Activated CD4-positive, CD25-positive, alpha-beta regulatory T cell treated with anti-CD3 and anti-CD28 coated beads, Interleukin-2, amount 50 U/mL, for 72 hours (primary cell): ENCODE measurements at places on chromosomes 6 and 20.

DNA sequence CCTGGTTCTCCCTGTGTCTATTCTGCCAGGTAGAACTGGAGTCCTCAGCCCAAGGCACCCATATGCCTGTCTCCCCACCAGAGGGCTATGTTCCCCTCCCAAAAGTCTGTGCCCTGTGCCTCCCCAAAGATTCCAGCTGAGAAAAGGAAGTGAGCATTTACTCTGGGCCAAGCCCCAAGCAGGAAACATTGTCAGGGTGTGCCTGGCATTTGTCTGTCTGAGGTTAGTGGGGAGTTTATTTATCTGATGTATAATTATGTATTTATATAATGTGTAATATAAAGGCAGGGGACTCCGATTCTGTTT, 5.6 kb downstream of the GDF5 start:
- no peak for DNase-seq

- DNase-seq, result no peak
Measured at GRCh38 chr20:4113615-4114603, 98.6 kb upstream of the RNF24 start.

- no peak for DNase-seq
Measured at GRCh38 chr6:903761-904160, 210.8 kb upstream of the EXOC2 start.

DNA sequence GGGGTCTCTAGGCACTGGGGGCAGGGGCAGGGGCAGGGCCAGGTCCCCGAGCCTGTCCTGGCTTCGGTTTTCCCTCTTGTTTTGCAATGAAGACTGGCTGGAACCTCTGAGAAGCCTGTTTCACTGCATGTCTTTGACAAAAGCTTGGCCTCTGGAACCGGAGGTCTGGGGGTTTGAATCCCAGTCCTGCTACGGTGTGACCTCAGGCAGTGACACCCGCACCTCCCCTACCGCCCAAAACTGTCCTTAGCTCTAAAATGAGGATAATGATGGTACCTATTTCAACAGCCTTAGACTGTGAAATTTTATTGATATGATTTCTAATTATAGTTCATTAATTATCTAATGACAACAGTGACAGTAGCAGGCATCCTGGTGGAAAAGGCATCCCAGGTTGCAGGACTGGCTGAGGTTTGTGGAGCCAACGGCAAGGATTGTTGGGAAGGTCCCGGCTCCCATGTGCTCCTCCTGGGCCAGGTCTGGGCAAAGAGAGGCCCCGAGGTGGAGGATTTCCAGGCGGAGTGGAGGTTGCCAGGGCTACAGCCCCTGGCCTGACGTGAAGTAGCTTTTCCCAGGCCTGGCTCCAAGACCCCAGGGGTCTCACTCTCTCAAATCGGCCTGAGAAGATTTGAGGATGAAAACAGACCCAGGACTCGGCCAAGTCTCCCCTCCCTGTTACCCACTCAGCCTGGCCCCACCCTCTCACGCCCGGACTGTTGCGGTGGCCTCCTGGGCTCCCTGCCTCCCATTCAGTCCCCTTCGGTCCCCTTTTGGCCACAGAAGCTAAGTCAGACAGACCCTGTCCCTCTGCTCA, 57.9 kb downstream of the SNAI1 start:
- DNase-seq, result no peak

- no peak for DNase-seq
Measured at GRCh38 chr6:4565301-4566250, 210.6 kb upstream of the CDYL start.

GRCh38 chr6:132612449-132613108, 11.5 kb downstream of the TAAR2 start:
- DNase-seq, result no peak

DNA sequence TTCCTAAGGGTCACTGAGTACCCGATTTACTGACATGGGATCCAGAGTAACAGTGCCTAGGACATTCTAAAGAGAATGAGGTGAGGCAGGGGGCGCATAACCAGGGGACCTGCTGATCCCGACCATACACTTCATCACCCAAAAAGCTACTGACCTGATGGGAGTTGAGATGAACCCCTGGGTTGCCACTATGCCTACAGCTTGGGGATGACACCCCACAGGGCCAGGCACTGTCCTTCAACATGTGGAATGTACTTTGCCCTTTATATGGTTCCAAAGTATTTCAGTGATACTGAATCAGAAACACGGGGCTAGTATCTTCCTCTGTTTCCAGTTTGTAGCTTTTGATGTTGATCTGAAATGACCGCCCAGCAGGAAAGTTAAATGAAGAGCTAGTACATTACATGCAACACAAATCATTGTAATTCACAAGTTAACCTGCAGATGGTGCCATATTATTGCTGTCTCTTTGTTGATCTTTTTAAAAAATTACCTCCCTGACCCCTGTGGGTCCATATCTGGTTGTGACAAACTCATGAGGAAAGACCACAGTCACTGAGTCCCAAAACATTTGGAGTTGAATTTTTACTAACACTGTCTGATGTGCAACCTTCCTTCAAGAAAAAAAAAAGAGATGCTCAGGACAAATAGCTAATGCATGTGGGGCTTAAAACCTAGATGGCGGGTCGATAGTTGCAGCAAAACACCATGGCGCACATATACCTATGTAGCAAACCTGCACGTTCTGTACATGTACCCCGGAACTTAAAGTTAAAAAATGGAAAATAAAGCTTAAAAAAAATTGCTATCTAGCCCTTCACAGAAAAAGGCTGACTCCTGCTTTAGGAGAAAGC, 42.7 kb upstream of the GCNT2 start:
- DNase-seq, result no peak

DNA sequence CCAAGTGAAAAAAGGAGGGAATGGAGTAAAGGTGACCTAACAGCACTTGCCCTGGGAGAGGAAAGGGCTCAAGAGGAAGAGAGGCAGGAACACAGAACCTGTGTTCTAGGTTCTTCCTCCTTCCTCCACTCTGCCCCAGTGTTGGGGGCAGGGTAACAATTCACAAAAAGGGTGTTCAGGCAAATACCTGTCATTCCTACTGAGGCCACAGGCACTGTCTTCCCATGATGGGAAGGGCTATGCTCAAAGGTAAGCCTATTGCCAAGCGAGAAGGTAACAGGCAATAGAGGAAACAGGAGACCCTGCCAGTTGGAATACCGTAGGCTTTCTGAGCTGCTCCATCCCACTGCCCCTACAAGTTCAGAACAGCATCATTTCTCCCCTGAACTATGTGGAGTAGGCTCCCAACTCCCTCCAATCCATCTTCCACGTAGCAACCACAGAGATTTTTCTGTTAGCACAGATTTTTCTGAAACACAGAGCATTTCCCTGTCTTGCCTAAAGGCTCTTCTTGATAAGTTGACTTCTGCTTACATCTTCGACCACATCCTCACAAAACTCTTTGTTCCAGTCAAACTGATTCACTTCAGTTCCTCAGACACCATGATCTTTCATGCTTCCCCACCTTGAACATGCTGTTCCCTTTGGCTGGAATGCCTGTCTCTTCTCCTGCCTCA, 2.7 kb downstream of the AGPAT1 start:
- DNase-seq, result no peak

- no peak for DNase-seq
Measured at GRCh38 chr6:84061613-84062398, 28.2 kb downstream of the MRAP2 start.

DNA sequence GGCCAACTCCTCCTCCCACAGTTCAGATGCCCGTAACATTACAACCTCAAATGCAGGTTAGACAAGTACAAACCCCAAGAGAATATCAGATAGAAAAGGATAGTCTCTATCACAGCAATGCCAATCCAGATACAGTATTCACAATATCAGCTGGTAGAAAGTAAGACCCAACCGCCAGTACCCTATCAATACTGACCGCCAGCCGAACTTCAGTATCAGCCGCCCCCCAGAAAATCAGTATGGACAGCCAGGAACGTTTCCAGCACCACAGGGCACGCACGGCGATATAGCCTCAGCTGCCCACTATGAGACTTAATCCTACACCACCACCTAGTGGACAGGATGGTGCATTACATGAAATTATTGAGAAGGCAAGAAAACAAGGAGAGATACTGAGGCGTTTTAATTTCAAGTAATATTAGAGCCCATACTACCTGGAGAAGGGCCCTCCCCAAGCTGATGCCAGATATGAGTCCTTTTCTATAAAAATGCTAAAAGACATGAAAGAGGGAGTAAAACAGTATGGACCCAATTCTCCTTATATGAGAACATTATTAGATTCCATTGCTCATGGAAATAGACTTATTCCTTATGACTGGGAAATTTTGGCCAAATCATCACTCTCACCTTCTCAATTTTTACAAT, 17.6 kb upstream of the EIF2S2 start:
- peak; percentile 48 for DNase-seq

DNA sequence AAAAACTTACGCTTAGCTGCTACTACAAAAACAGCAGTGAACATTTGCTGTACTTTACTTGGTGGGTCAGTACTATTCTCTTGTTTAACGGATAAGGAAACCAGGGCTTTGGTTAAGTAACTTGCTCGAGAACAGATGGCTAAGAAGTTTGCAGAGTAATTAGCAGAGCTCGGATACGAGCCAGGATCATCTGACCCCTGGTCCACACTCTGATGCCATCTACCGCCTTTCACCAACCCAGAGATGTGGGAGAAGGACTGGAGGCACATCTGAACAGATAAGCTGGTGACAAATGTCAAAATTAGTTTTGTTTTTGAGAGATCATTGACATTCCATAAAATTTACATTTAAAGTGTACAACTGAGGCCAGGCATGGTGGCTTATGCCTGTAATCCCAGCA, 18.9 kb upstream of the RPL7L1 start:
- DNase-seq, result no peak

DNA sequence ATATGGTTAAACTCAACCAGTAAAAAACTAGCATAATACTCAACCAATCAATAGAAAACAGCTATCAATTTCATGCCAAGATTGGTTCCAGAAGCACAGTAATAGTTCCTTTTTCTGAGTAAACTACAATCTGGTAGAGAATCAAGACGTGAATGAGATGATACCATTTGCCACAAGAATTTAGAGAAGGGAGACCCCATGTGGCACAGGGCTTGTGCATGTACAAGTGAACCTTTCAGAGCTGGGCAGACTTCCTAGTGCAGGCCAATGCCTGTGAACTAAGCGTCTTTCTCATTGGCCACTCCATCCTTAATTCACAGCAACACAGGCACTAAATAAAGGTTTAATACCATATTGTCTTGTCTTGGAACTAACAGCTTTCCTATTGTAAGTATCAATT, 213.5 kb downstream of the RFPL4B start:
- no peak for DNase-seq

DNA sequence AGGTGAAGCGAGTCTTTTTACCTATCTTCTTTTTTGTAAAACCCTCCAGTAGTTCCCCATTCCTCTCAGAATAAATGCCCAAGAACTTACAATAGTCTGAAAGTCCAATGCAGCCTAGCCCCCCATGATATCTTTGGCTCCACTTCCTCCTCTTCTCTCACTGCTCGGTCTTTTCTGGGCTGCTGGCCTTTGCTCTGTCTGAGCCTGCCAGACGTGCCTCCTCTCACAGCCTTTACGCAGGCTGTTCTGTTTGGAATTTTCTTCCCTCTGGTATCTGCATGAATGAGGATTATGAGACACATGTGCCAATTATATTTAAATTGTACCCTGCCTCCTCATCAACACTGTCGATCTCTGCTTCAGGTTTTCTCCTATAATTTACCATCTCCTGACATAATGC, 174.1 kb downstream of the EYA4 start:
- DNase-seq, result no peak

DNA sequence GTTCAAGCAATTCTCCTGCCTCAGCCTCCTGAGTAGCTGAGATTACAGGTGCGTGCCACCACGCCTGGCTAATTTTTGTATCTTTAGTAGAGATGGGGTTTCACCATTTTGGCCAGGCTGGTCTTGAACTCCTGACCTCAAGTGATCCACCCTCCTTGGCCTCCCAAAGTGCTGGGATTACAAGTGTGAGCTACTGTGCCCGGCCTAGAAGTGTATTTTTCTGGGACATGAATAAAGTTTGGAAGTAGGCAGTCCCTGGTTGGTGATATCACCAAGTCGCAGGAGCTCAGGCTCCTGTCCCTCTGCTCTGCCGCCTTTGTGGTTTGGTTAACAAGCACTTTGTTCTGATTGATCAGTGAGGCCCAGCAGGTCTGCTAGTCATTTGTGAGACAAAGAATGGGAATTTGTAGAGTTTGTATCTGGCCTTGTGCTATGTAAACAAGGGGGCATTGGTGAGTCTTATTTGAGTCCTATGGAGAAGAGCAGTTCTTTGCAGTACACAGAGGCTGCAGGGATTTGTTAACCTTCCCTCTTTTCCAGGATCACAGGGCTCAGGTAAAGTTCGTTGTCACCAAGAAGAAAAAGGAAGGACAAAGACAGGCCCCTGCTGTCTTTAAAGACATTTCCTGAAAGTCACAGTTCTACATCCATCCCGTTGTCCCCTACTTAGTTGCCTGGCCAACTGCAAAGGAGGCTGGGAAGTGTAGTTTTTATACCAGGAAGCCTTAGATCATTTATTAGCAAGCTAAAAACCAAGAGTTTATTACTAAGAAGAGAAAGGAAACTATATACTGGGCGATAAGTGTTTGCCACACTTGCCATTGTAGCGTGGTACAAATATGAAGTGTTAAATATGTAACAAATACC, 13.1 kb downstream of the MTHFD1L start:
- DNase-seq, result no peak

- no peak for DNase-seq
Measured at GRCh38 chr20:6142348-6142993, 19.6 kb upstream of the FERMT1 start.

- no peak for DNase-seq
Measured at GRCh38 chr6:12312736-12313135, 22.6 kb downstream of the EDN1 start.

DNA sequence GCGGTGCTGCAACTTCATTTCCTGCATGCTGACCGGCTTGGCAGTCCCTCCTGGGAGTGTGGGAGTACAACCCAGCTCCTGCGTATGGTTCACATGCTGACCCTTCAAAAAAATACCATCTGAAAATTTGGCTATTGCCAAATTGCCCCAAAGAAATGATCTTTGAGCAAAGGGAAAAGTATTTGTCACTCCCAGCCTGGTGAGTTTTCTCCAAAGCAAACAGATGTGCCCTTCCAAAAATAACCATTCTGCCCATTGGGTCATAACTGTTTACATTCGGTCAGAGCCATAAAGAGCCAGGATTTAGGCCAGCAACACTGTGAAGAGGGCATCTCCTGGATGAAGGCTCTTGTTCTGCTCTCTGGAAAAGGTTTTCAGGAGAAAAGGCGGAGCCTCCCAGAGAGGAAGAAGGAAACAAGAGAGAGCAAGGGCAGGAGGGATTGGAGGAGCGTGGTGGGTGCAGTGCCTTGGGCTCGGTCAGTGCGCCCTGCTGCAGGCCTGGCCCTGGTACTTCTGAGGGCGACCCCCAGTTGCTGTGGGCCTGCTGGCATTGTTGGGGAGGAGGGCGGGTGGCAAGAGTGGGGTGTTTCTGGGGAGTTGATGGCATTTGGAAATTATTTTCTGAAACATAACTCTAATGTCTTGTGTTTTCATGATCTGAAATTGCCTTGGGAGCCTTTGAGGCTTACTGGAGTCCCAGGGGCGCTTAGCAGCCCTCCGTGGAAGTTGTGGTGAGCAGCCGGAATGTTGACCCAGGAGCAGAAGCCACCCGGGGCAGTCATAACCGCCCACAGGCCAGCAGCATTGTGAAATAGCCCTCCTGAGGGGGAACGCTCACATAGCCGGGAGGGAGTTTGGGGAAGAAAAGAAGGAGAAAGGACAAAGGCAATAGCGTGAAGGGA, 248.4 kb downstream of the MYLK4 start:
- no peak for DNase-seq

GRCh38 chr6:7730784-7731227, 4.9 kb downstream of the BMP6 start:
- DNase-seq, result no peak
